Peyer's patch (tissue), 4 donors: ENCODE measurements at places on chromosomes 12 and 14.

GRCh38 chr14:56125772-56126636, 7.8 kb downstream of the PELI2 start:
- no peak for DNase-seq

GRCh38 chr12:107402041-107403022, 283.3 kb upstream of the PWP1 start:
- peak; percentile 82 for DNase-seq

GRCh38 chr12:116395396-116395795, 117.9 kb upstream of the MED13L start:
- no peak for DNase-seq

GRCh38 chr12:130870442-130871285, 1.2 kb upstream of the RAN start:
- peak; percentile 71 for DNase-seq

GRCh38 chr12:105245291-105245690, 9.3 kb upstream of the APPL2 start:
- no peak for DNase-seq

- no peak for DNase-seq
These were observed 32.5 kb downstream of the MMAB start for GRCh38 chr12:109540526-109541412.

DNA sequence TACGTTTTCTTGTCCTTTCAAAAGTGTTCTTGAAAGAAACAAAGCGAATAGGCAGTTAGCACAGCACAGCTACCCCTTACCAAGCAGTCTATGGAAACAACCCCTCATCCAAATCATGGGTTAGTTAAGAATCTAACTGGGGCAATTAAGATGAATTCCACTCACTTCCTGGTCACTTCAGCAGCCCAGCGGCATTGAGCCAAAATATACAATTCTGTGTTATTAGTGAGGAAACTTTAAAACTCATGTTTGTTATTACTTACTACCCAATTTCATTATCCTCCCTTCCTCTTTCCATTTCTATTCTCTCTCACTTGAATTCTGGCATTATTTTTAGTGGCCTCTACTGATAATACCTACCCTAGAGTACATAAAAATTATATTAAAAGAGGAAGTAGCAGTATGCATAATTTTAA, 121.4 kb downstream of the PPHLN1 start:
- no peak for DNase-seq

DNA sequence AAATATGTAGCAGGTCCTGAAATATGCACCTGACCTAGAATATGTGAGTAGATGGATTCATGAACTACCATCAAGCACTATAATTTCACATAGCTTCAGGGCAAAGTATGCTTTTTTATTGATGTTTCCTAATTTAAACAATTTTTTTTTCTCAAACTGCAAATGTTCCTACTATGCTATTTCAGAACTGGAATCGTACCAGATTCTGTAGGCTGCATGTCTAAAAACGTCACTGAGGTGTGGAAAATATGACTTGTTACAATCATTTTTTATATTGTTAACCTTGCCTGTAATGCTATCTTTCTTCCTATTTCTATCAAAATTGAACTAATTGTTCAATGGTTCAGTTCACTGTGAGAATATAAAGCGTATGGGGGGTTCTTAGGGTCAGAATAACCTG, 78.0 kb upstream of the RERGL start:
- no peak for DNase-seq

- no peak for DNase-seq
These were observed 46.9 kb downstream of the DUSP6 start for GRCh38 chr12:89305373-89305772.

DNA sequence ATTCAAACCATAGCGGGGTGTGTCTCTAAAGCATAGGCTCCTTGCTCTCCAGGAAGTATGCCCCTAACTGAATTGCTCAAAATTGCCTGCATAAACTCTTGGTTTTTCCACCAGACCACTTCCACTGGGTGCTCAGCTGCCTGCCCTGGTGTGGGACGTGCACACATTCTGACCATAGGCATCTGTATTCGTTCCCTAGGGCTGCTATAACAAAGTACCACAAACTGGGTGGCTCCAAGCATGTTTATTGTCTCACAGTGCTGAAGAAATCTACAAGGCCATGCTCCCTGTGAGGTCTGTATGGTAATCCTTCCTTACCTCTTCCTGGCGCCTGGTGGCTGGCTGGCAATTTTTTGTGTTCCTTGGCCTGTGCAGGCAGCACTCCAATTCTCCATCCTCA, 16.4 kb upstream of the GALNT6 start:
- no peak for DNase-seq

GRCh38 chr14:23670481-23670880, 34.3 kb downstream of the DHRS2 start:
- DNase-seq = no peak

GRCh38 chr12:21989819-21990412, 48.7 kb upstream of the ABCC9 start:
- DNase-seq = no peak

- DNase-seq = no peak
These were observed 39.4 kb downstream of the RHOJ start for GRCh38 chr14:63243646-63244045.

GRCh38 chr12:7959701-7960121, 23.7 kb upstream of the SLC2A3 start:
- DNase-seq = peak; percentile 72

- DNase-seq = no peak
These were observed 33.4 kb downstream of the FNTB start for GRCh38 chr14:65019944-65020566.

GRCh38 chr12:19901841-19902240, 462.5 kb downstream of the AEBP2 start:
- no peak for DNase-seq

DNA sequence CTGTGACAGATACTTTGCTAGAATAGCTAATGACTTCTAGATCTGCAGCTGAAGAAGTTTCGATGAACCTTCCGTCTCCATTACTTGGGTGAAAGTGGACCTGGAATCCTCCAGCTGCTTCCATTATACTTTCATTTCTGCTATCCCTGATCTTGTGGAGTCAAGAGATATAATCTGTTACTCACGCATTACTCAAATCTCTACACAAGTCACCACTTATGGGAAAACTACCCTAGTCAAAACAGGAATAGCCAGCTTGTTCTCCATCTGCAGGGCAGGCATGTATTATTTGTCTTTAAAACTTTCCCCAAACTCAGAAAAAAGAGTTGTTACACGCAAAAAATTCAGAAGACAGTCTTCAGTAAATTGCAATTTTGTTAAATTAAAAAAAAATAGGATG, 2.8 kb upstream of the KTN1 start:
- no peak for DNase-seq

DNA sequence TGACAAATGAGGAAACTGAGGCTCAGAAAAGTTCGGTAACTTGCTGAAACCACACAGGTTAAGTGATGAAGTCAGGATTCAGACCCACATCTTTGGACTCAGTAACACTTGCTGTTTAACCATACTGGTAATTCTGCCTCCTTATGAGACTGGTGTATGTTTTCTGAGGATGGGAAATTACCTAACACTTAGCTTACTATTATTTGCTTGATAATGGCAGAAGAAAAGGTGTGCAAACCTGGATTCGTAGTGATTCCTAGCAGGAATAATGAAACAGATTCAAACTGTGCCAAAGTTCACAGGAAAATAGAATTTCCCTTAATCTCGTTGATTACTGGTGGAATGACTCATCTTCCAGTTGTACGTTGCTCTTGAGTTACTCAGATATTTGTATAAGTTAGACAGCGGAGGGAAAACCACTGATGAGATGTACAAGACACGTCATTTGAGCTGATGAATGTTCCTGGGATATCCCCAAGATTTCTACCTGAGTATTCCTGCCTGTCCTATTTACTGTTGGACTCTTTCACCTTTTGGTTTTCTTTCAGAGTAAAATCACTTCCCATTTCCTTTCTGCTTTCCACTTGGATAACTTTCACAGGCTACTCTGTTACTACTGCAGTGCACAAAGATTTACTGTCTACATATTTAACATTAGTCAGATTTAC, 37.5 kb downstream of the PRORP start:
- no peak for DNase-seq

GRCh38 chr12:54463034-54463433, 10.4 kb downstream of the GTSF1 start:
- no peak for DNase-seq
